Right ventricle myocardium superior (tissue), 1 donor: ENCODE measurements at places on chromosomes 2 and 18.

- no peak for DNase-seq
Observed at GRCh38 chr2:152488075-152488474, 153.1 kb downstream of the FMNL2 start.

- no peak for DNase-seq
Observed at GRCh38 chr2:206774871-206775270, 9.5 kb downstream of the FASTKD2 start.

GRCh38 chr2:33000986-33001385 lies 54.2 kb downstream of the LTBP1 start:
- no peak for DNase-seq

- no peak for DNase-seq
Observed at GRCh38 chr2:51624995-51625394, 593.1 kb upstream of the NRXN1 start.

GRCh38 chr18:50720325-50720674 lies 99.5 kb downstream of the MRO start:
- no peak for DNase-seq

- no peak for DNase-seq
Observed at GRCh38 chr18:3626929-3627458, 177.0 kb downstream of the TGIF1 start.

- no peak for DNase-seq
Observed at GRCh38 chr2:164657129-164657528, 35.8 kb upstream of the GRB14 start.

DNA sequence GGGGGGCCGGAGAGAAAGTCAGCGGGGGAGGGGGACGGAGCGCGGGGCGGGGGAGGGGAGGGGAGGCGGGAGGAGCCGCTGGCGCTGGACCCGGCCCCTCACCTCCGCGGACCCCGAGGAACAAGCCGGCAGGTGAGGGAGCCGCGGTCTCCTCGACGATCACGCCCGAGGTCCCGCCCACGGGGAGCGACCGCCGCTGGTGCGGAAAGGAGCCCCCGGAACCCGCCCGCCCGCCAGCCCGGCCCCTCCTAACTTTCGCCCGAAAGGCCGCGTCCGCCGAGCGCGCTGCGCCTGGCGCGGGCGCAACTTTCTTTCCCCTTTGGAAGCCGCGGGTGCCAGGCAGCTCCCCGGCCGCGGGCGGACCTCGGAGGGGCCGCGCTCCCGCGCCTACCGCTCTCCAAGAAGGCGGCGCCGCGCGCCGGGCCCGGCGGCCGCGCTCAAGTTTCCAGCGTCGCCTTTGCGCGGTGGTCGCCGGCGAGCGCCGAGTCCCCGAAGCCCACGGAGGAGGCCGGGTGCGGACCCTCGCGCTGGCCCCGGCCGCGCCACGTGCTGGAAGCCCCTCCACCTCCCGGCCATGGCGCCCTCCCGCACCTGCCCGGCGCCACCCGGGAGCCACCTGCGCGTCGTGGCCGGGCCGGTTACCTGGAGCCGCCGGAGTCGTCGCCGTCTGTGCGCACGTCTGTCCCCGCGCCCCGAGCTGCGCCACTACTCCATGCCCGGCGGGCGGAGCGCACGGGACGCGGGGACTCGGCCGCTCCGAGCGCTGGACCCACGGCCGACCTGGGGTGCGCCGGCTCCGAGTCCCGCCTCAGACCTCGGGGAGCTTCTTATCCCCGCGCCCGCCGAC lies at the start of gene ALKAL2:
Gene ALKAL2 (minus strand): TSS at position 181 of the 847 bp plus-strand sequence. CDS start 256 bp downstream, outside the sequence.
- DNase-seq = no peak

DNA sequence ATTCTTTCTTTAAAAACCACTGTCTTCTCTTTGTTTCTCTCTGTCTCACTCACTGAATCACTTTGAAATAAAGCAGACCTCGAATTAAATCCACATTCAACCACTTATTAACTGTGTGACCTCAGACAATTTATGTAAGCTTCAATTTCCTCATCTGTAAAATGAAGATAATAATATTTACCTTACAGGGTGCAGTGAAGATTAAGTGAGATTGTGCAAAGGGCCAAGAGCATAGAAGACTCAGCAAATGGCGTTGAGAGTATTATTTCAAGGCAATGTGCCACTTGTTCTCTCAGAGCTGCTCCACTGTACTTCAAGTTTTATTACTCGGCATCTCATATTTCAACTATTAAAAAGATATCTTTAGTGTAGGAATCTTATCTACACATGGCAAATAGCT lies 454.2 kb upstream of the HNRNPA3 start:
- no peak for DNase-seq

DNA sequence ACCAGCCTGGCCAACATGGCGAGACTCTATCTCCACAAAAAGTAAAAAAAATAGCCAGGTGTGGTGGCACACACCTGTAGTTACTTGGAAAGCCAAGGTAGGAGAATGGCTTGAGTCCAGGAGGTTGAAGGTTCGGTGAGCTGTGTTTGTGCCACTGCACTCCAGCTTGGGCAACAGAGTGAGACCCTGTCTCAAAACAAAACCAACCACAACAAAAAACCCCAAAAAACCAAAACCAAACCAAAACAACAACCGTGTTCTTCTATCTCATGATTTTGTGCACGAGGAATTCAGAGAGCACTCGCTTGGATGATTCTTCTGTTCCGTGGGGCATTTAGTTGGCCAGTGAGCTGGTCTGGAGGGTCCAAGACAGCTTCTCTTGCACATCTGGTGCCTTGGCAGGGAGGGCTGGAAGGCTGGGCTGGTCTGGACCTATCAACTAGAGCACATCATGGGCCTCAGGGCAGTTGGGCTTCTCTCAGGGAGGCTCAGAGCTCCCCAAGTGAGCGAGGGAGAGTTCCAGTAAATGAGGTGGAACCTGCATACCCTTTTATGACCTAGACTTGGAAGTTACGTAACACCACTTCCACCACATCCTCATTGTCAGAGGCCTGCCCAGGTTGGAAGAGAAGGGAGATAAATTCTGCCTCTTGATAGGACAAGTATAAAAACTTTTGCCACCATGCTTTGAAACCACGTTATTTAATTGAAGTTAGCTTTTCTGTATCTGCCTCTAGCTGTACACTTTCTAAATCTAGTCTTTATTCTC lies 25.2 kb downstream of the SIX2 start:
- no peak for DNase-seq

DNA sequence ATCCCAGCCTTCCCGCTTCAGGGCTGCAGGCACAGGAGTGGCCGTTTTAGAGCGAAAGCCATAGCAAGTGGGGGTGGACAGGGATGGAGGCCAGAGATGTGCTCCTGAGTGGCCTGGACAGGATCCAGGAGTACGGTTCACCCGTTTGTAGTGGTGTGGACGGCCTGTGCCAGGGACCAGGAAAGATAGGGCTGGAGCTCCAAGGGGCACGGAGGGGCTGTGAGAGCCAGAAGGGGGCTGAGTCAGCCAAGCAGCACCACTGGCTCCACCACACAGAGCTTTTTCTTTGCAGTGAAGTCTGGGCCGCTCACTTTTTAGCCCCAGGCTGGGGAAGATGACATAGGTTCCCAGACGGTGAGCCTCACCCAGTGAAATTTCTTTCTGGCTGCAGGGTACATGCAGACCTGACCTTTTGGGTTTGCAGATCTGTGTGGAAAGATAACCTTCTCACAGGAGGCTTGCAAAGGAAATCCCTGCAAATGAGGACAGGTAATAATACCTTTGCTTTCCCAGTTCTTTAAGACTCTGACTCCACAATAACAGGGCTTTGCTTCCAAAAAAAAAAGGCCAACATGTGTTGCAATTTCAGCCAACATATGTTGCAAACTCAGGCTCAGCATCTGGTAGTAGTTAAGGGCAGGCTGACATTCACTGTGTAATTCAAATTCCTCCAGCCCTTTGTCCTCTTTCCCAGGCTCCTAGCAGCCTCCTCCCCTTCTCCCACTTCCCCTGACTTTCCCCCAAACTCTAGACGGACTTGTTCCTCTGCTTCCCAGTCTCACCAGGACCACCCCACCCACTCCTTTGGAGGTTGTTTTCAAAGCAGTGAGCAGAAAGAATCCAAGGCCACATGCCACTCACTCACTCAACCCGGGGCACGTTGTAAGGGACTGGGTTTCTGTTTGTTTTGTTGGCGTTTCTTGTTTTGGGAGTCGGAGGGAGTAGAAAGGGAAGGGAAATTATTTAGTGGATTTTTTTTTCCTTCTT lies 20.3 kb upstream of the LAPTM4A start:
- DNase-seq = peak; percentile 82

GRCh38 chr2:94622113-94622618 lies 249.1 kb upstream of the TEKT4 start:
- DNase-seq = peak; percentile 37

GRCh38 chr2:207711750-207712530 lies 500 bp downstream of the CCNYL1 start:
- peak; percentile 67 for DNase-seq

DNA sequence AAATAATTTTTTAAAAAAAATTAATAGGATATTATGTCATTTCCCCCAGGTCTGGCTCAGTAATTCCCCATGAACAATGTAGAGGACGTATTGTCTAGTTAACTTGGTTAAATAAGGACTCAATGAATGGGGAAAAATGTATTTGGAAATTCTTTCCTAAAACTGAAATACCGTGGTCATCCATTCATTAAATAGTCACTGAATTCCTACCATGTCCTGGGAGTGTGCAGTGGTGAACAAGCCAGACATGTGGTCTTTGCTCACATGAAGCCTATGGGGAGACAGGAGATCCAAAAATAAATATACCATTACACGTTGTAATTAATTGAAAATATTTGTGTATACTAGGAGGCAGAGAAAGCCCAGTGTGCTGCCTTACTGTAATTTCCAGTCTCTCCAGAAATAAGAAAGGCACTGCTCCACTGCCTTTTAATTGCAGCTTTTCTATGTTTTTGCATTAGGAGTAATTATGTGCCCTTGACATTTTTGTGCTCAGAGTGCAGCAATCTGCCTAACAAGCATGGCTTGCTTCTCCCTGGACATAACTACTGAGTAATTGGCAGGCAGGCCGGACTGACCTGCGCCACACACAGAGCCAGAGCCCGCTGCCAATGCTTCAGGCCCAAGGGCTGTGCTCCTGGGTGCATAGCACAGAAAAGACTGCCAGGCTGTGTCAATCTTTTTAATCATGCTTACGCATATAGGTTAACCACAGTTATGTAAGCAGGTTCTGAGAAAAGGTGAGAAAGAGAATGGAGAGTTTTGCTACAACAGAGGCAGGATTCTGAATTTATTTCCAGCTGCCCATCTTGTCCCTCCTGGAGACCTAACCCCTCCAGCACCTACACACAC lies 22.2 kb upstream of the TTC39C start:
- DNase-seq = peak; percentile 68

GRCh38 chr2:212843409-212844199 lies 305.0 kb upstream of the ERBB4 start:
- DNase-seq = no peak

DNA sequence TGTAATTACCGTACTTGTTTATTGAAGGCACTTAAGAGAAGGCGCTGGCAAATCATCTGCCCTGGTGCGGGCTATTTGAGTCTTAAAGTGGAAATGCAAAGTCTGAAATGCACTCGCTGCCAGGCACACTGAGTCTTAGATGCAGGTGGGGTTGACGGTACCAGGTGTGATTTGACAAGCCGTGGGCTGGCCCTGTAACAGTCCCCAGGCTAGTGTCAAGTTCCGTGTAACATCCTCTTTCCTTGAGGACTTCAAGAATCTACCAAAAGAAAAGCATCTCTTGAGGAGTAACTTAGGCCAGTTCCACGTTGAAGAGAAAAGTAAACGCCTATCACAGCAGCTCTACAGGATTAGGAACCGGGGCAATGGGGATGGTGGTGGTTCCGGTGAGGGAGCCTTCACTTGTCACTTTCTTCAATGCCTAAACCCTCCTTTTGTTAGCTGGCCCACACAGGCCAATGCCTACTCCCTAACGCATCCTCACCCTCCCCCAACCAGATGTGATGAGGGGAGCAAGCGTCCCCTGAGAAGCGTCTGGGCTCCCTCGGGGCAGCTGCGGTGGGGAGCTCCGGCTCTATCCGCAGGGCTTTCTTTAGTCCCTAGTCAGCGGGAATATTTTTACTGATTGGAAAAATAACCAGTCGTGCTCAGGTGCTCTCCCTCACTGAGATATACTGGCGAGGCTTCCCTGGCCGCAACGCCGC lies 1.5 kb upstream of the UGP2 start:
- DNase-seq = no peak

GRCh38 chr2:160209516-160209856 lies 9.4 kb upstream of the ITGB6 start:
- DNase-seq = no peak

DNA sequence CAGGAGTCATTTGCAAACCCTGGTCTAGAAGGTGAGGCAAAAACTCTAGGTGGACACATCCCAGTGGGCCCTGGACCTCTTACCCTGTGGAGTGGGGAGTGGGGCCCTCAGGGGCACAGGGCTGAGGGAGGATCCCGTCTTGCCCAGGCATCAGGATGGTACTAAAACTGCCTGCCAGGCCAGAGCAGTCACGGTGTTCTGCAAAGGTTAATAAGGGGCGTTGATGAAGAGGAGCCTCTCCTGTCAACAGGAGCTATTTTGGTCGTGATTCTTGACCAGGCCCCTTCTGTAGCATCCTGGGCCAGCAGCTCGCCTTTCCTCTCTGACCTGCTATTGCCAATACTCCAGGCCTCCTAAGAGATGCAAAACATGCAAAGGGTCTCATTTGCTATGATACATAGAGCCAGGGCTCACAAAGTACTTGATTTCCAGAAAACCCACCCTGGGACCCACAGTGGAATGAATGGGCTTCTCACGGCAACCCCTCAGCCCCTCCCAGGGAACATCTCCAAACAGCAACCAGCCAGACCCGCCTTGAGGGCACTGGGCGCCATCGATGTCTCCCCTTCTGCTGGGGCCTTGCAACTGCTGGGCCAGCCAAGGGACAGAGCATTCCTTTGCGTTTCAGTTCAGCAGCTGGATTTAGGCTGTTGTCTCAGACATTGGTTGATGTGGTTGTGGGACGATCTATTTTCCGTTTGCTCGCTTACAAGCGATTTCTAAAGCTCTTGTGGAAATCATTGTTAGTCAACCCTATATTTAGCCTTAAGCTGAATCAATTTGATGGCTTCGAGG lies 111.1 kb downstream of the PDCL3 start:
- DNase-seq = no peak

GRCh38 chr2:4732560-4732959 lies 959.6 kb upstream of the SOX11 start:
- no peak for DNase-seq

DNA sequence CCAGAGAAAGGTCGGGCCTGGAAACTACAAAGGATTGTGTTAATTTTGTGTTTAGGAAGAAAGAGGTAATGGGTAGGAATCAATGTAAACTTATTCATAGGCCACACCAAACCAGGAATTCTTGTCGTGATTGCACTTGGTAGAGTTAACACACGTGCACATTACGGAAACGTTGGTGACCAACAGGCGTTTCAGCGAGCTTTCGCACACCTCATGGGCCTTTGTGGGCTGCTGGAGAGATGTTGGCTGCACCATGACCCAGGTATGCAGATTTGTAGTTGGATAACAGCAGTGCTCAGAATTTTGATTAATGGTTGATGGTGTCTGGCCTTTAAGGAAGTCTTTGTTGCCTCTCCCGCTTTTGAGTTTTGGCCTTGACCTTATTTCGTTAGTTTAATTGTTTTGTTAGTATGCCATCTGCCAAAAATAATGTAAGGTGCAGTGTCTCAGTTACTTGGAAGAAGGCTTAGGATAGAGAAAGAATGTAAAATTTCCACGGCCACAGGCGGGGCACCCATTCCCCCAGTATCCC lies 1.9 kb downstream of the ZNF236 start:
- DNase-seq = no peak
